ENCODE measurements at places on chromosomes 2 and 18.

- DNase-seq, result no peak
These were observed 38.4 kb upstream of the DTNB start for GRCh38 chr2:25711675-25712354.

GRCh38 chr18:37560003-37560402 is 5.6 kb downstream of the CELF4 start:
- DNase-seq, result no peak

DNA sequence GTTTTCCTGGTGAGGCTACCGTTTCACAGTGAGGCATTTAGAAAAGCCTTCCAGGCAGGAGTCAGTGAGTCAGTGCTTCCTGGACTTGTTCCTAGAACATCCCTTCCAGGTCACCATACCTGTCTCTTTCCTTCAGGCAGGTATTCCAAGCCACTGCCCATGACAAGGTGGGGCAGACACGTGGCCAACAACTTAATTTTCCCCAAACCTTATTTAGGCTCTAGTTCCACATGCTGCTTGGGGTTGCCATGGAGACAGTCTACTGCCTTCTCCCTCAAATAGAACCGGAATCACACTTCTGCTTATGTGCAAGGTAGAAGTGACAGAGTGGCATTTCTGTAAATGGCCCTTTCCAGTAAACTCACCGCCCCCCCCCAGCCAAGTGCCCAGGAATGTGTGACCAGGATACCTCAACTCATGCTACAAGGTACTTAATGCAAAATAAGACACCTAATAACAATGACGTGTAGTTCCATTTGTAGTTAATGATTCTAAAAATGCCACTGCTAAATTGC is 258.3 kb downstream of the PRKCE start:
- DNase-seq, result no peak

DNA sequence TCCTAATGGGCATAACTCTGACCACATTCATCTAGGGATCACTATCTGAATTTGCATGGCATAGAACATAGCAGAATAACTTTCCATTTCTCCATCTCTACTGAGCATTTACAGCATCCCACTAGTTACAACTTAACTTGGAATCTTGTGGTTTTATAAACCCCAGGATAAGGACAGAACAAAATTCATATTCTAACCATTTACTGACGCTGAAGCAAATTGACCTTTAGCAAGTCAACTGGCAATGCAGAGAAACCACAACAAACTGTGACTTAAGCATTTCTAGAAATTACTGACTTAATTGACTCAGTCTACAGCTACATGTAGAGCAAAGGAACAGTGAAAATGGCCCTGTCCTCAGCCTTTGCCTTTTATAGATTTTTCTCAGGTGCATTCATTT is 61.2 kb downstream of the DCC start:
- no peak for DNase-seq

GRCh38 chr2:114160263-114160981 is 270.5 kb downstream of the ACTR3 start:
- DNase-seq, result no peak

DNA sequence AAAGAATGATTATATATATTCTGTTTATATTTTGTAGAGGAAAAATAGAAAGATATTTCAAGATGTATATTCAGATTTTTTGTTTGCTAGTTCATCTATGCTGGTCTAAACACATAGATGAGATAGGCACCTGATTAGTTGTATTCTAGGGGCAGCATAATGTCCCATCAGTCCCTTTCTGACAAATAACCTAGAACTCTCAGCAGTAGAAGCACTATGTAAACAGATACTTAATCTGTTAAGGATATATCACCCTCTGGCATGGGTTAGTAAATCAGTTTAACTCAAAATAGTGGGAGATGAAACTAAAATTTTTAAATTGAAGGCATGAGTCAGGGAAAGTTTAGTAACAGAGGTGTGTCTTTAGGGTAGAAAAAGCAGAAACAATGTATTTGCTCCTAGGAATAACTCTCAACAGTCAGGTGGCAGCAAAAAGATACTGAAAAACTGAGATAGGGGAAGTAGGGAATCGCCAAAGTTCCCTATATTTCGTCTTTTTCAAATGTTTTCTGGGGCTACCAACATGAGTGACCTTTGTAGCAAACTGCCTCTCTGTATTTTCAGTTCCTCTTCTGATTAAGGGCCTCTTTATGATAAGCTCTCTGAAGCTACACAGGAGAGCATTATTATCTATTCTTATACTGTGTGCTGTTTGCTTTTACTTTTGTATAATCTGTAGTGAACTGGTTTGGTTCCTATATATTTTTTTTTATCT is 5.7 kb downstream of the PPP1R1C start:
- no peak for DNase-seq

All from CD8-positive, alpha-beta memory T cell (primary cell).